ENCODE measurements at places on chromosomes 1 and 21. TPM values are rescaled to one million over a fixed set of nuclear protein-coding genes. Genes with fewer than 3 reads are reported as not detected.

The RORC gene
- 0.45 TPM for total RNA-seq

The OR2AK2 gene
- total RNA-seq, result 11.2 TPM

The CNN3 gene
- 135 TPM for total RNA-seq

The AGMAT gene
- 4.2 TPM for total RNA-seq

The BRDT gene
- total RNA-seq, result not detected

The VANGL2 gene
- 7.9 TPM for total RNA-seq

The CBS gene
- 114 TPM for total RNA-seq

The SWT1 gene
- total RNA-seq, result 10.2 TPM

The C1orf35 gene
- total RNA-seq, result 16.5 TPM

The KANK4 gene
- total RNA-seq, result 1.7 TPM

The C1orf185 gene
- not detected for total RNA-seq

The DENND2C gene
- total RNA-seq, result 1.2 TPM

The PCSK9 gene
- total RNA-seq, result 0.57 TPM

The CLCNKB gene
- total RNA-seq, result 0.28 TPM

The CD164L2 gene
- total RNA-seq, result not detected

The LCE3D gene
- total RNA-seq, result not detected

The SPATA45 gene
- 2.2 TPM for total RNA-seq

The SLC25A34 gene
- total RNA-seq, result 3.8 TPM

The CYP4B1 gene
- total RNA-seq, result 1.0 TPM

The CFAP141 gene
- not detected for total RNA-seq

The OSCP1 gene
- total RNA-seq, result 26.6 TPM

The PROX1 gene
- total RNA-seq, result 50.7 TPM

The PPIAL4G gene
- total RNA-seq, result 0.54 TPM

The SCMH1 gene
- total RNA-seq, result 28.2 TPM

The CD247 gene
- total RNA-seq, result 3.2 TPM

The C1orf141 gene
- not detected for total RNA-seq

The PAX7 gene
- 2.4 TPM for total RNA-seq

The LCK gene
- total RNA-seq, result not detected

The IGSF9 gene
- total RNA-seq, result not detected

The CELA2B gene
- total RNA-seq, result not detected

The AKR7A3 gene
- 4.8 TPM for total RNA-seq

The SPRR3 gene
- not detected for total RNA-seq

The TMEM52 gene
- 1.3 TPM for total RNA-seq

The S100A16 gene
- total RNA-seq, result 25.9 TPM

The GUCA2B gene
- total RNA-seq, result not detected

The NLRP3 gene
- 4.8 TPM for total RNA-seq

The MYOCOS gene
- total RNA-seq, result 0.42 TPM

The TRIM67 gene
- 2.0 TPM for total RNA-seq

Data from dorsolateral prefrontal cortex (tissue), 122 donors.